ENCODE measurements at places on chromosomes 7 and 10.

- no peak for DNase-seq
Measured at GRCh38 chr10:72610466-72610865, 15.4 kb downstream of the MICU1 start.

GRCh38 chr10:130038611-130039109 is 72.0 kb downstream of the C10orf143 start:
- no peak for DNase-seq

GRCh38 chr7:47379629-47380324 is 202.1 kb downstream of the TNS3 start:
- DNase-seq, result no peak

GRCh38 chr7:151481650-151482505 is 37.8 kb downstream of the RHEB start:
- DNase-seq, result no peak

GRCh38 chr7:27850531-27850930 is 110.6 kb downstream of the TAX1BP1 start:
- no peak for DNase-seq

DNA sequence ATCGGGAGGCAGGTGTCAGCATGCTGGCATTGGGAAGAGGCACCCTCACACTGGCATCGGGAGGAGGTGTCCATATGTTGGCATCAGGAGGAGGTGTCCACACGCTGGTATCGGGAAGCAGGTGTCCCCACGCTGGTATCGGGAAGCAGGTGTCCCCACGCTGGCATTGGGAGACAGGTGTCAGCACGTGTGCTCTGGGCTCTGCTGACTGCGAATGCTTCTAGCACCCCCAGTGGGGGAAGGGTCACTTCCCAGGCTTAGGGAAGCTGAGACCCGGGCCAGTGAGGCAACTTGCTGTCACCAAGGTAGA is 92.5 kb upstream of the IKZF1 start:
- no peak for DNase-seq

All from NCI-H82 (cell line).